ENCODE measurements at places on chromosomes 3 and 15.

GRCh38 chr15:39587731-39588530 is 7.1 kb downstream of the THBS1 start:
- DNase-seq, result peak; percentile 33

GRCh38 chr3:170425491-170426239 is 7.0 kb downstream of the CLDN11 start:
- no peak for DNase-seq

DNA sequence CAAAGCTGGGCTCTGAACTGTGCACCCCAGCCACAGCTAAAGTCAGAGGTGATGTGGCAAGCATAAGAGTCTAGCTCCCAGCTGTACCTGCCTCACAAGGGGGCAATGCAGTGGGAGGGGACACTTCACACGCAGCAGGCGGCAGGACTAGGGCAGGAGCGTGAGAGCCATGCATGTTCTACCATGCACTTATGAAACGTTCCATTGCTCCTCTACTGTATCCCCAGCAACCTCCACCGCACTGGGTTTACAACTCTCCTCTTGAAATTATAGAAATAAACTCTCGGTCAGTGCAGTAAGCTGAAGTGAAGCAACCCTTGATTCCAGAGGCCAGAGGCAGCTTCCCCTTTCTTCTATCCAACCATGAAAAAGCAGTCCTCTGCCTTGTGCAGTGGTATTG is 298.6 kb upstream of the STT3B start:
- DNase-seq, result no peak

GRCh38 chr15:39132070-39132469 is 448.8 kb upstream of the THBS1 start:
- no peak for DNase-seq

DNA sequence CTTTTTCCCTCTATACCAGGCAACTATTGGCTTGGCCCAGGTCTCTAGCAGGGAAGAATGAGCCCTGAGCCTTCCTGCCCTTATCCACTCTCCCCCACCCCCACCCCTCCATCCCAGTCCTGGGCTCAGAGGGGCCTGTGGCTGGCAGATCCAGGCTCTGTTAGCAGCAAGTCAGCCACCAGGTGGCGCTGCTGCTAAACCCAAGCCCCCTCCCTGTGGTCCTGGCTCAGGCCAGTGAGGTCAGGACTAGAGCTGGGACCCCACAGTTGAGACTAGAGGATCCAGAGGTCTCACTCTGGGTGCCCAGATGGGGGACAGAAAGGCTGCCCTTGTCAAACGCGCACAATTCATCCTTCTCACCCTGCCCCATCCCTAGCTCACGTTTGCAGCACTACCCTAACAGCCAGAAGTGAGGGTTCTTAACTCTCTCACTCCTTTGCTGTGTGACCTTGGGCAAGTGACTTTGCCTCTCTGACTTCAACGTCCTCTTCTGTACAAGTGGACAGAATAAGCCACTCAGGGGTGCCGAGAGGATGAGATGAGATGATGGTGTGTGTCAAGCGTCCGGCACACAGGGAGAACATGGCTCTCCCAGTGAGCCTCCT is 46.8 kb upstream of the SLC6A1 start:
- peak; percentile 18 for DNase-seq

DNA sequence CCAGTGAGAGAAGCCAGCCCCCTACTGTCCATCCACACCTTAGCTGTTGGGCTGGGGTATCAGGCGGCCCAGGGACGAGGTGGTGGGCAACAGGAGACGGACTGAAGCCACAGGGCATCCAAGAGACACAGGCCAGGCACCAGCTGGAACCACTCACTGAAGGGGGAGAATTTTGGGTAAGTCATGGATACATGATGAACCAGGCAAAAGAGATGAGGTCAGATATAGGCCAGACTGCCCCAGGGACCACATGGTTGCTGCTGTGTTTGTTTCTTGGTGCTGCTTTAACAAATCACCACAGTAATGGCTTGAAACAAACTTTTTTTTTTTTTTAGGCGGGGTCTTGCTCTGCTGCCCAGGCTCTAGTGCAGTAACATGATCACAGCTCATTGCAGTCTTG is 66.4 kb downstream of the SEMA5B start:
- DNase-seq, result no peak

DNA sequence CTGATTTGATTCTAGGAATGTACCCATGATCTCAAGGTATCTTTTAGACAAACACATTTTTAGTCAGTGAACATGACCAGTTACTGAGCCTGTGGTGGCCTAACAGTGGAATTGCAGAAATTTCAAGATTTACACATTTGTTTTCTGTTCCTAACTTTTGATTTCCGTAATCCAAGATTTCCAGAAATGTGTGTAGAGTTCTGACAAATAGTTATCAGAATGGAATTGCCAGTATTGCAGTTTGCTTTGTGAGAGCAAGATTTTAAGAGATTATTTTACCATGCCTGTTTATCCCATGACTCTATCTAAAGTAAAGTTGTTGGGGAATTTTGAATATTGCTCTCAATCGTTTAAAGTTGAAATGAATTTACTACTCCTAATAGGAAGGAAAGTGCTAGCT is 11.7 kb upstream of the UTS2B start:
- no peak for DNase-seq

- DNase-seq, result no peak
Observed at GRCh38 chr3:32121137-32121536, 14.7 kb downstream of the GPD1L start.

GRCh38 chr3:131233900-131234668 is 147.5 kb upstream of the NUDT16 start:
- DNase-seq, result no peak

GRCh38 chr3:101665357-101665756 is 11.6 kb downstream of the ZBTB11 start:
- DNase-seq, result no peak

DNA sequence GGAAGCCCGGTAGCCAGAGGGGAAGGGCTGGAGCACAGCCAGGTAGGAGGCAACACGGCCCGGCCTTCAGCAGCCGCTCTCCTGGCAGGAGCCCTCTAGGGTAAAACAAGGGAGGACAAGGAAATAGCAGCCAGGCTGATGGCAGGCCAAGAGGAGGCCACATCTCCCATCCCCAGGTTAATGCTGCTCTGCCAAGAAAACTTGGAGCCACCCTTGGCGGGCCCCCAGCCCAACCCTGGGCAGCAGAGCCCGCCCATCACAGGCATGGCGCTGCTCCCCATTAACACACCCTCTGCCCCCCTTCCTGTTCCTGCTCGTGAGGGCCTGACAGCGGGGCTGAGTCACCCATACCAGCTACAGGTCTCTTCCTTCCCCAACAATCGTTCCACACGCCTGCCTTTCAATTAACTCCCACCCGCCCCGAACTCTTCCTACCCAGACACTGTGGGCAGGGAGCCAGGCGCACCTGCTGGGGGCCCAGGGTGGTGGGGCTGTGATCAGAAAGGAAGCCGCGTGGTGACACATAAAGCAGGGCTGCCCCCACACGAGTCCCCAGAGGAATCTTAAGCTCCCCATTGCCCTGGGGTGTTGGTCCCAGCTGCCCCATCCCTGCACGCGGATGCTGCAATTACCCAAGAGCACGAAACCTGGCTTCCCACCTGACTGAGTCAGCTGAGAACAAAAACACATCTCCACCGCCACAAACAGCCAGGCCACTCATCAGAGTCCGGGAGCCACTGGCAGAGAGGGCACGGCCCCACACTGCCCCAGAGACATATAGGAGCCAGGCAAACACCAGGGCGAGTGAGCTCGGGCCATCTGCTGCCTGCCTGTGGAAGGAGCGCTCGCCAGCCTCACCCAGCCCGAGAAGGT is at the start of gene C15orf62:
Gene C15orf62 (plus strand): TSS at position 707 of the 873 bp plus-strand sequence. CDS start 516 bp downstream, outside the sequence.
- peak; percentile 47 for DNase-seq

- DNase-seq, result no peak
Observed at GRCh38 chr15:47177177-47177576, 540.1 kb upstream of the SEMA6D start.

DNA sequence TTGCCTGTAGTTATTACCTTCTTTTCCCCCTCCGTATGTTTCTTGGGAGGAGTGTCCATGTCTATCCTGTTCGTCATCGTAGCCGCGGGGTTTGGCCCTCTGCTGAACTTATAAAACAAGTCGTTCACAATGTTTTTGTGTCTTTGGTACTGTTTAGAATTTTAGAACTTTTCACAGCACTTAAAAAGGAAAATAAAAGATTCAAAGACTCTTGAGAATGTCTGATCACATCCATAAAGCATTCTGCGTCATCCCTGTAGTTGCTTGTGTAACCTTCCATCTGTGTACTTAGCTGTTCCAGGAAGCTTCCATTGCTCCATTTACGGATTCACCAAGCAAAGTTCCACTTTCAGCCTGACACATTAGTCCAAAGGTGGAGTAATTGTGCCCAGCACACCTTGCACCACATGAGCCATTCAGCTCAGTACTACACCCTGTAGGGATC is 677.1 kb upstream of the NR2F2 start:
- no peak for DNase-seq

- DNase-seq, result no peak
Observed at GRCh38 chr3:170240142-170240541, 17.9 kb downstream of the PRKCI start.
